ENCODE measurements at places on chromosomes 1 and 21.

DNA sequence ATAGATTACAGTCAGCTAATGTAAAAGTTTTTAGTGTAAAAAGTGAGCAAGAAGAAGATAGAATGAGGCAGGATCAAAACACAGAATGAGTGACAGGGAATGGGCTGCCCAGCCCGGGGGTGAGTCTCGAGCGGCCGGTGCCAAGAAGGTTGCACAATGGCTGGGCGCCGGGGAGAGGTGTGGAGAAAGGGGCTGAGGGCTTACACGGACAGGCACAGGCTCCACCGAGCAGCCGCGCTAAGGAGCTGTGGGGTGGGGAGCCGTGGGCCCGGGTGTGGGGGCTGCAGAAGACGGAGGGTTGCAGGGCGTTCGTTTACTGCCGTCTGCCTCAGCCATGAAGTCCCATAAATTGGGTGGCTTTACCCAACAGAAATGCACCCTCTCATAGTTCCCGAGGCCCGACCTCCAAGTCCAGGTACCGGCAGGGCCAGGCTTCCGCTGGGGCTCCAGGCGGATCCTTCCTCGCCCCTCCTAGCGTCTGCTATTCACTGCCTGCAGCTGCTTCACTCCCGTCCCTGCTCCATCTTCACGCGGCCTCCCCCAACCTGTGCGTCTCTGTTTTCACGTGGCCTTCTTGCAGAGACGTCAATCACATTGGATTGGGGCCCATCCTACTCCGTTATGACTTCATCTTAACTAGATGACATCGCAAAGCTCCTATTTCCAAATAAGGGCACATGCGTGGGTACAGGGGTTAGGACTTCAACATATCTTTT is 277.2 kb downstream of the CAMTA1 start:
- no peak for DNase-seq

- no peak for DNase-seq
These were observed 158.5 kb downstream of the DNM3 start for GRCh38 chr1:171999756-172000155.

DNA sequence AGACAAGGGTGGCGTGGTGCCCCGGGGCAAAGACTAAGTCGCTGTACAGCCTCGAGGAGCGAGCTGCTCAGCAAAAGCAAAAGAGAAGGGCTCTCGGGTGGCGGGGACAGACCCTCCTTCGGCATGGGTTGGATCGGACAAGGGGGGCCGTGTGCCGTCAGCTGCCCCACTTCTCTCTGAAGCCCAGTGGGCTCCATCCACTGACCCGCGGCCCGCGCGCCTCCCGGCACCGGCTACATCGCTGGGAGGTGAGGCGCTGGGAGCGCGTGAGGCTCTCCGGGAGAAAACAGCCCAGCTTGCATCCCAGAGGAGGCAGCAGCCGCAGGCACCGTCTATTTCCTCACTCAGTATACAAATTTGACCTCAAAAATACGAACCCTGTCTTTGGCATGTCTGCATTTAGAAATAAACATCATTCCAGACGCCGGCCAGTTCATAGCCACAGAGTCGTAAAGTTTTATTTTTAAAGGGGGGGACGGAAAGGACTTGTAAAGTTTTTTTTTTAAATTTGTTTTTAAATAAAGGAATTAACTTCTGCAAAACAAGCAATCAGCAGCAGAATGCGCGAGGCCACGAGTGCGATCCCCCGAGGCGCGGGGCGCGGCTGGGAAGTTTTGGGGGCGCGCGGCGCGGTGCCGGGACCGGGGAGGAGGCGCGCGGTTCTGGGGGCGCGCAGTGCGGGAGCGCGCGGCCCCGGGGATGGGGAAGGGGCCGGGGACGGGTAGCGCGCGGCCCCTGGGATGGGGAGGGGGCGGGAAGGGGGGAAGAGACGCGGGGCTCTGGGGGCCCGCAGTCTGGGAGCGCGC is 689 bp upstream of the GPR137B start:
- DNase-seq = no peak

DNA sequence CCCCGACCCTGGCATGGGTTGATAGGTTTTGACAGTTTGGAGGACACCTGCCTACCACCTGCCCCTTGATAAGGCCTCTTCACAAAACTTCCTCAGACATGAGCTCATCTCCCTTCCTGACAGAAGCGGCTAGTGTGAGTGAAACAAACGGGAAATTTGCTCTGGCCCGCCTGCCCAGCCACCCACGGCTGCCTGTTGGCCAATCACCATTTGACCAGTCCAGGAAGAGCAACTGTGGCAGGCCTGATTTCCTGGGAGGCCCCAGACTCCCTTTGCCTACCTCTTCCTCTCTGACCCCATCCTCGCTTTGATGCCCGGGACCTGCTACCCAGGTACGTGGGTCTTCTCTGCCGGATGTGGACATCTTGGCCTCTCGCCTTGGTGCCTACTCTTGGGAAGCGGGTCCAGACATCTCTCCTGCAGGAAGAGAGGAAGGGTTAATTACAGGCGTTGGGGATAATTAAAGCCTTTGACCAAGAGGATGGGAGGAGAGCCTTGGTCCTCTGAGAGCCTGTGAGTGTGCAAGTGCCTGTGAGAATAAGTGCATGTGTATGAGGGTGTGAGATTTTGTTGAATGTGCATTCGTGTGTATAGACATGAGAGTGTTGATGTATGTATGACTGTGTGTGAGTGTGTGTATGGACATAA is 1.1 kb upstream of the EPHA2 start:
- DNase-seq = no peak

DNA sequence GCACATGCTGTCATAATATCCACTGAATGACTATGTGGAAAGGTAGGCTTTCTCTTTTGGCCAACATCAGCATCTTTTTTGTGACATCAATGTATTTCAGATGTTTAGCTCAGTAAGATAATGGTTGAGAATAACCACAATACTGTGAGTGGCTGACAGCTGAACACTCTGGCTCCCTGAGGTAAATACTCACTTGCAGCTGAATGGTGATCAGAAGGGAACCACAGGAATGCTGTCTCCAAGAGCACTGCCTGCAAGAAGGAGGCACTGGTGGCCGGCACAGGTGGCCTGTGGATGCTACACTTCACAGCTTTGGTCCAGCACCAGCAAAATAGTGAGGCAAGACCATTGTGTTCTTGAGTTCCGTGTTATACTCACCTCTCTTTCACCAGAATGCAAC is 118.7 kb upstream of the PPM1J start:
- DNase-seq = no peak

DNA sequence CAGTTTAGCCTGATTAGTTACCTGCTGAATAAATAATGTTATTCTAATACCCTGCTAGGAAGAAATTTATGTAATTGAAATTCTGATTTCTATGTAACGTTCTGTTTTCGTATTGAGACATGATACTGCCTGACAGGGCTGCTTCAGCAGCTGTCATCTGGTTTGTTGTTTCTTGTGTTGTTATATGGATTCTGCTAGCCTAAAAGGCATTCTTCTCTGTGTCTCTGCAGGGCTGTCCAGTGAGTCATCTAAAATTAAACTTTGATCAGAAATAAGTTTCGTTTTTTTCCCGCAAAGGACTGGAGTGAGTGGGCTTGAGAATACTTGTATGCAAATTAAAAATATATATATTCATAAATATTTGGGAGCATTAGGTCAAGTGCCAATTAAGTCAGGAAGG is 93.0 kb downstream of the DYRK1A start:
- DNase-seq = no peak

- no peak for DNase-seq
These were observed 44.9 kb upstream of the SLC45A1 start for GRCh38 chr1:8273036-8273435.

- DNase-seq = no peak
These were observed 261.3 kb downstream of the TNR start for GRCh38 chr1:175482071-175482451.

GRCh38 chr1:248814351-248814750 is 11.4 kb downstream of the SH3BP5L start:
- no peak for DNase-seq

DNA sequence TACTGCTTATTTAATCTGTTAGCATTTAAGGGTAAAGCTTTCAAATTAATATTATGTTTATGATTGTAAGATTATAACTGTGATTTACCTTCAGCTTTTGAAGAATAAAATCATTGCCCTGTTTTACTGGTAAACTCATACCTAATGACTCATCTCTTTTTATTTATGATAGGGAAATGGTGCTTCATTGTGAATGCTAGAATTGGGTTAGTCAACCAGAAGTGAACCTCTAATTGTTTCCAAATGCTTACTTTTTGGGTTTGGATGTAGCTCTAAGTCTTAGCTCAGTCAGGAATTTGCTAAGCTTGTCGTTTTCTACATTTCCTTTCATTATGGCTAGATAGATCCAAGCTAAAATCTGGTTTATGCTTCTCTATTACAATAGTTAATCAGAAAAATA is 59.4 kb downstream of the SLC30A7 start:
- no peak for DNase-seq

DNA sequence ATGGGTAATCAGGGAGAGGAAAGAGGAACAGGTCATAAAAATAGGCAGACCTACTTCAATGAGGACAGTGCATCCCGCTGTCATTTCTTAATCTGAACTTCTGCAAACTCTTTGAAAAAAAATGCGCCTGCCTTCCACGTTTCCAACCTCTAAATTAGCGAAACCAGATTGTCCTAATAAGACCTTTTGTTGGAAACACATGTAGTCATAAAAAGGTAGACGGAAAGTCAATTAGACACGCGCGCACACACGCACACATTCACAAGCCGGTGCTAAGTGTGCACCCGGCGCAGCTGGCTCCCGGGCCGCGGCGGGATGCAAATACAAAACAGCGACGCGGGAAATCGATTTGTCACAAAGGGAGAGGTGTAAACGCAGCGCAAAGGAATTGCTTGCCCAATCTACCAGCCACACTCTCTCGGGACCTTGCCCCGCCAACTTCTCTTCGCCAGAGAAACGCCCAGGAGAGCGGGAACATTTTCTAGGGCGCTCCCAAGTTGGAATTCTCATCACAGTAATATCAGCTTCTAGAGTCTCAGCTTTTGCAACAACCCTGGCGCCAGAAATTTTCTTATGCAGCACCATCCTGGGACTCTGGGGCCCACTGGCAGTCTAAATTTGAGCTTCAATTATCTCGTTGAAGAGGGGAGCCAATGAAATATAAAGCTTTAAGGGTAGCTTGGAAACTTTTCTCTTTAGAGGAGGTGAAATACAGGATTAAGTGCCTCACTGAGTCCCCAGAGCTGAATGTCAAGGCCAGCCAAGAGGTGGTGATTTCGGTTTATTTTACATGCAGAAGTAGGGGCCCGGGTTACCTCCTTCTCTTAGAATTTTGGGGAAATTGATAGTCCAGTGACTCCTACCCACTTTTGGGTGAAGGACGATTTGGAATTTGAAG is 4.5 kb downstream of the PRRX1 start:
- DNase-seq = no peak

DNA sequence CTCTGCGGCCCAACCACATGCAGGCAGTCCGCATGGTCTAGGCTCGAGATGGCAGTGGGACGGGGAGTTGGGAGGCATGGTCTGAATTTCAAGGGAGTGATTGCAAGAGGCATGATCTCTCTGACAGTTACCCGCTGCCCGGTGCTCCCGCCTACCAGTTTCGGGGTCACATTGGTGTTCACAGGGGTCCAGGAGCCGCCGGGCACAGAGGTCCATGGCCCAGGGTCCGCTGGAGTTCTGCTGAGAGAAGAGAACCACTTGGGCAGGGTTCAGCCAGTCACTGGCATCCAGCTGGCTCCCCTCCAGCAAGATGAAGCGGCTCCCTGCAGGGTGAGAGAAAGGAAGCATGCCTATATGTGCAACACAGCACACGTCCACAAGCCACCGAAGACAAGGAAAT is 141.3 kb downstream of the ASTN1 start:
- no peak for DNase-seq

DNA sequence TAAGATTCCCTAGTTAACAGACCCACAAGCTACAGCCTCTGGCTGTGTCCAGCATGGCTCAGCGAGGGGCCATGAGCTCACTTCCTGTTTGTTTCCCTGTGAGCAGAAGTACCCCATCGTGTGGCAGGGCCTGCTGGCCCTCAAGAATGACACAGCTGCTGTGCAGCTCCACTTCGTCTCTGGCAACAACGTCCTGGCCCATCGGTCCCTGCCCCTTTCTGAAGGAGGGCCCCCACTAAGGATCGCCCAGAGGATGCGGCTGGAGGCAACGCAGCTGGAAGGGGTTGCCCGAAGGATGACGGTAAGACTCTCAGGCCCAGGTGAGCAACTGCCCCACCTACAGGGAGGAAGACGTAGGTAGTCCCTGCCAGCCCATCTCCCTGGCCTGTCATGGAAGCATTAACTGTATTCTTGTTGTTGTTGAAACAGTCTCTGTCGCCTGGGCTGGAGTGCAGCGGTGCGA is 38.2 kb downstream of the ZBTB17 start:
- no peak for DNase-seq

DNA sequence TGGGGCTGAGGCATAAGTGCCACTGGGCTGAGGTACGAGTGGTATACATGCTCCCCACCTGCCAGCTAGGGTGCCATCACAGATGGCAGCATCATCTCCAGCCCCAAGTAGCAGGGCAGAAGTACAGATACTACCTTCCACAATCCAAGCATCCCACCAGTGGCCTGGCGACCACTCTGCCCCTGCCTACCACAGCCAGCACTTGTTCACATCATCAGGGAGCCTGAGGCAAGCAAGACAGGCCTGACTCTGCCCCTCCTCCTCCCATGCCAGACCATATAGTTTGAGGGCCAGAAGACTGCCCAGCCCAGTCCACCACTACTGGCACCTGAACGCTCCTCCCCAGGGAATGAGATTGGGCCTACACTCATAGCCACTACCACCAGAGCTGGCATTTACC is 84.6 kb downstream of the SPATA6 start:
- DNase-seq = no peak

GRCh38 chr1:44225761-44226160 is 12.5 kb downstream of the DMAP1 start:
- DNase-seq = no peak

DNA sequence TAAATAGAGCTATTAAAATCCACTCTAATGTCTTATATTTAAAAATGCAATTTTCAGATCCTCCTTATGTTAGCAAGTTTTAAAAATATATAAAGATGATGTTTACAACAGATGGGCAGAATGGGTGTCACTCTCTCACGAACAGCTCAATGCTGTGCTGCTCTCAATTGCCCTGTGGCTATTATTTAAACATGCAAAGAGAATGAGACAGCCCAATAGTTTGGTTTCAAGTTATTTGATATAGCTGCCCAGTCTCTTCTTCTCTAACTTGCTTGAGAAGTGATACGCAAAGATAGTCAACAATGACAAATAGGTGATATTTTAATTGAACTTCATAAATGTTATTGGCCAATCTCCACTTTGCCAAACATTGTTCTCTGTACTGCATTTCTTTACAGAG is 199.3 kb upstream of the GREM2 start:
- DNase-seq = no peak

GRCh38 chr1:64983110-64983509 is 16.8 kb upstream of the JAK1 start:
- DNase-seq = no peak

DNA sequence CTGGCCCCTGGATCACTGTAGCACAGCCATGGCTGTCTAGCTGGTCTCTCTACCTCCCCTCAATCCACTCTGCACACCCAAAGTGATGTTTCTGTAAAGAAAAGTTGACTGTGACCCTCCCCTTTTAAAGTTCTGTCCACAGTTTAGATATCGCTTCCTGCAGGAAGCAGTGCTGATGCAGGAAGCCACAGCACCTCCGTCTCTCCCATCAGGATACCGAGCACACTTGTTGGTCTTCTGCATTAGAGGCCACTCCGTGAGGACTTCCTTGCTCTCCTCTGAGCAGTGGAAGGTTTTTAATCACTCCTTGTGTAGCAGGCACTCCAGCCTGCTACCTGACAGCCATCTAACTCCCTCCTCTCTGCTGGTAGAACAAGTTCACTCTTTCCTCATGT is 69.5 kb downstream of the GADD45A start:
- no peak for DNase-seq

GRCh38 chr1:121408354-121408753 is 223.6 kb downstream of the SRGAP2C start:
- DNase-seq = no peak
